ENCODE measurements at places on chromosomes 7 and 10. TPM values are rescaled to one million over a fixed set of nuclear protein-coding genes. Genes with fewer than 3 reads are reported as not detected.

CCL24 gene
- not detected for total RNA-seq

PLCE1 gene
- total RNA-seq = 5.9 TPM

CPVL gene
- total RNA-seq = 5.6 TPM

ZNF487 gene
- 2.3 TPM for total RNA-seq

SPRN gene
- not detected for total RNA-seq

GOLGA7B gene
- total RNA-seq = 0.29 TPM

RELN gene
- total RNA-seq = 0.02 TPM

DNA sequence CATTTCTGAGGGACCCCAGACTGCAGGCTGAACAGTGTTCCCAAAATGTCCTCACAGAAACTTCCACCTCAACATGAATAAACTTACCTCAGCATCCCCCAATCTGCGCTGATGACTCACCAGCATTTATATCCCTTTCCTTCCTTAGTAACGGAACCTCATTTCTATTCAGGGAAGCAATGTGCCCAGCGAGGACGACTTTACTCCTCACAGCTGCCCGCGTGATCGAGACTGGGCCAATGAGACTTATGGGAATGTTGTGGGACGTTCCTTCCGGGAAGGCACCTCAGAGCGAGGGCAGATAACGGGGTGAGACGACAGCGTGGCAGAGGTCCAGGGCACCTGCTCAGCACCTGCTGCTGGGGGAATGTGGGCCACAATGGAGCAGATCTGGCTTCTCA lies 73.1 kb upstream of the CAMK2B start:
- peak; percentile 71 for DNase-seq

- peak; percentile 73 for DNase-seq
These were observed 17.7 kb downstream of the CCL24 start for GRCh38 chr7:75795831-75796285.

DNA sequence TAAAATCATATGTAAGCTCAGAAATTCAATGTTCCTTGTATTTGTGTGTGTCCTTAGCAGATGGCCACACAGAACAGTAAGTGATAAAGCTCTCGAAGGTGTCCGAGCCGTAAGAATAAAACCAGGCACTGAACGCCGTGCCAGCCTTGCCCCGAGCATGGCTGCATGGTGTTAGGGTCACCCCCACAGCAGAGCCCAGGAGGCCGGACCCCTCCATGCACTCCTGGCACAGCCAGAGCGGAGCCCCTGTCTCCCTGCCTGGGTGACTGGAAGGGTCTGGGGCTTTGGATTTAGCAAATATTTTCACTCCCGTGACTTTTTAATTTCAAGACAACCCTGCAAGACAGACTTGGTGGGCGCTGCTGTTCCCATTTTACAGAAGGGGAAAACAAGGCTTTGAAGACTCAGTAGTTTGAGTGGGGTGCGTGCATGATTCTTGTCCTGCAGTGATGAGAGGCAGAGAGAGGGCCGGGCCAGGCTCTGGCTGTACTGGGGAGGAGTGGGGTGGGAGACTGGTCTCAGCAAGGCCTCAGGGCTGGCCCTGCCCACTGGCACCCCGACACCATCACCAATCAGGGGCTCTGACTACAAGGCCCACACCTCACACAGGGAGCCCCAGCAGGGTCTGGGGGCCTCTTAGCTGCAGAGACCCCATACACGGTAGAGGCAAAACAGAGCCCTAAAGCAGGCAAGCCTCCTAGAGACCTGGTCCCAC lies 39.4 kb downstream of the VIPR2 start:
- DNase-seq = no peak

DNA sequence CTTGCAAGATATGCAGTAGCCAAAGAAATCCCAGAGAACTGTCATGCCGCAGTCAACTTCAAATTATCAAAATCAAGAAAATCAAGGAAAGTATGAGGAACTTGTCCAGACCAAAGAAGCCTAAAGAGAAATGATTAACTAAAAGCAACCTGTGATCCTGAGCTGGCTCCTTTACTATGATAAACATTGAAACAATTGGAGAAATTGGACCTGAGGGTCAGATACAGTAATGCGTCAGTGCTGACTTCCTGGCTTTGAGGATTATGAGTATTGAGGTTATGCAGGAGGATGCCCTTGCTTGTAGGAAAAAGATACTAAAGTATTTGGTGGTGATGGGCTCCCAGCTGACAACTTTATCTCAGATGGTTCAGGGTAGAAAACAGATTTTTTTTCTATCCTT lies 324.7 kb upstream of the AKR1E2 start:
- DNase-seq = no peak

DNA sequence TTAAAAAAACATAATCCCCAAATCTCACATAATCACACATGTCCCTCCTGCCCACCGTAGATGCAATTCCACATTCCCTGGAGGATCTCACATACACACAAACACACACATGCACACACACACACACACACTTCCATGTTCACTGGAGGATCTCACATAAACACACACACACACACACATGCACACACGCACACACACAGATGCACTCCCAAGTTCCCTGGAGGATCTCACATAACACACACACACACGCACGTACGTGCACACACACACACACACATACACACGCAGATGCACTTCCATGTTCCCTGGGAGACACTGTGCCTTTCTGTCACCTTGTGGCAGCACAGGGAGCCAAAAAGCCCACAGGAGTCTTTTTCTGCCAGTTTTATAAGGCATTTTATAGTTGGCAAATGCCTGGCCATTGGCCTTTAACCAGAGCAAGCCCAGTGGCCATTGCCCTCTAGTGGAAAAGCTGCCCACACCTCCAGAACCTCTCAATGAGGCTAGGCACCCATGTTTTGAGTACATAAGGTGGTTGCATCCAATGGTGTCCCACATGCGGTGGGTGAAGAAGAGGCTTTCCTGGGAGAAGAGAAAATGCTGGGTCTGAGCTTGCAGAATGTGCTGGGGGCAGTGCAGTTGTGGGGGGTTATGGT lies 115.4 kb upstream of the ACBD5 start:
- no peak for DNase-seq

- no peak for DNase-seq
These were observed 98.3 kb upstream of the KCNIP2 start for GRCh38 chr10:101941871-101942270.

DNA sequence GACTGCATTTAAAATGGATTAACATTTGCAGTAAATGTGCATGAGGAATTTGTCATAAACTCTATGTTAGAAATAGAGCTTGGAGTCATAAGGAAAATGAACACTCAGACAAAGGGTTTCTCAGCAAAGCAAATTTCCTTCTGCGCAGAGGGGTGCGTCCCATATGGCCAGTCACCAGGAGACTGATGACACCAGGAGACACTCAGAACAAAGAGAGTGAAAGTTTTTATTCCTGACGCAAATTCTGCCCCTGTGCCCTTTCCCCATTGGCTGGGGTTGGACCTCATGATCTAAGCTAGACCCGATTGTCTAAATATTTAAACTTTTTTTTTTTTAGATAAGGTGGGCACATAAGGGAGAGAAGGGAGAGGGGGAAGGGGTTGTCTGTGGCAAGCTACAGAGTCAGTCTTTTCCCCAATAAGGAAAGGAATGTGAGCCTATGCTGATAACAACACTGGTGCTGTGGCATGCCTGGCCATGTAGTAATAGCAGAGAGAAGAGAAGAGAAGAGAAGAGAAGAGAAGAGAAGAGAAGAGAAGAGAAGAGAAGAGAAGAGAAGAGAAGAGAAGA lies 202.0 kb downstream of the POM121L12 start:
- no peak for DNase-seq

GRCh38 chr10:14235566-14236195 lies 95.0 kb downstream of the FRMD4A start:
- DNase-seq = no peak

- no peak for DNase-seq
These were observed 68.9 kb downstream of the MYOF start for GRCh38 chr10:93413252-93413689.

DNA sequence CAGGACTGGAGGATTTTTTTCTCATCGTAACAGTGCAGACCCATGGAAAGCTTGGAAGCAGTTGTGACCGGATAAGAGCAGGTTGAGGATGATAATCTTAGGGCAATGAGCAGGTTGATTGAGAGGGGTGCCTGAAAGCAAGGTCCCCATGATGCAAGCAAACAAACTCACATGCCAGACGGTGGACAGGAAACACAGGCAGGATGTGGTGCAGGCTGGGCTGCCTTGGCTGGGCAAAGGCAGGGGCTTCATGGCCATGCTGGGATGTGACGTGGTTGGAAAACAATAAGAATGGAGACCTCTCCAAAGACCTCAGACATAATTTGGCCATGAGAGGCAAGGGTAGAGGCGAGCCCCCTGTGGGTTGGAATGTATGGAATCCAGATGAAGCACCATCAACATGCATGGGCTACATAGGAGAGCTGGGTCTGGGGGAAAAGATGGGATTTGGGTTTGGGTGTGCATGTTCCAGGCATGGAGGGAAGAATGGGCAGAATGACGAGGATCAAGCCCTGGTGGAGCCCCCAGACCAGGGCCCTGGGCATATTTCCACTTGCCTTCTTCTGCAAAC lies 58.3 kb downstream of the IKZF1 start:
- no peak for DNase-seq

GRCh38 chr7:132257253-132257652 lies 319.0 kb downstream of the PLXNA4 start:
- DNase-seq = no peak

DNA sequence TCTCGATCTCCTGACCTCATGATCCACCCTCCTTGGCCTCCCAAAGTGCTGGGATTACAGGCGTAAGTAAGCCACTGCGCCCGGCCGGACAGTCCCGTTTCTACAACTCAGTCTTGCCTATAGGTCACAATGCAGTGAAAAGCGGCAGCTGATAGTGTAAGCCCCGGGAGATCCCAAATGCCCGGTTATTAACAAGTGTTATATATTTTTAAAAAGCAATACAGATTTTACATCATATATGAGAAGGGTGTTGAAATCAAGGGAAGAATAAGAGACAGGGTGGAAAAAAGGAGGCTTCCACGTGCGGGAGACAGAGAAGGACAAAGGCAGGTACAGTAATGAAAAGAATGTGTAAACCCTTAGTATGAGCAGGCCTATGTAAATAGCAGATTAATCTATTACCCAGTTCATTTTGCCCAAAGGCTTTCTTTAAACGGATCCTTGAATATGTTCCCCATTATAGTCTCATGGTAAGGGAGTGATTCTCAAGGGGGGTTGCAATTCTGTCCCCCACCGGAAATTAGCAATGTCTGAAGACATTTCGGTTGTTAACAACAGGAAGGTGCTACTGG lies 170.8 kb downstream of the PDE1C start:
- DNase-seq = no peak

- DNase-seq = no peak
These were observed 62.3 kb downstream of the DLG5 start for GRCh38 chr10:77864151-77864851.

DNA sequence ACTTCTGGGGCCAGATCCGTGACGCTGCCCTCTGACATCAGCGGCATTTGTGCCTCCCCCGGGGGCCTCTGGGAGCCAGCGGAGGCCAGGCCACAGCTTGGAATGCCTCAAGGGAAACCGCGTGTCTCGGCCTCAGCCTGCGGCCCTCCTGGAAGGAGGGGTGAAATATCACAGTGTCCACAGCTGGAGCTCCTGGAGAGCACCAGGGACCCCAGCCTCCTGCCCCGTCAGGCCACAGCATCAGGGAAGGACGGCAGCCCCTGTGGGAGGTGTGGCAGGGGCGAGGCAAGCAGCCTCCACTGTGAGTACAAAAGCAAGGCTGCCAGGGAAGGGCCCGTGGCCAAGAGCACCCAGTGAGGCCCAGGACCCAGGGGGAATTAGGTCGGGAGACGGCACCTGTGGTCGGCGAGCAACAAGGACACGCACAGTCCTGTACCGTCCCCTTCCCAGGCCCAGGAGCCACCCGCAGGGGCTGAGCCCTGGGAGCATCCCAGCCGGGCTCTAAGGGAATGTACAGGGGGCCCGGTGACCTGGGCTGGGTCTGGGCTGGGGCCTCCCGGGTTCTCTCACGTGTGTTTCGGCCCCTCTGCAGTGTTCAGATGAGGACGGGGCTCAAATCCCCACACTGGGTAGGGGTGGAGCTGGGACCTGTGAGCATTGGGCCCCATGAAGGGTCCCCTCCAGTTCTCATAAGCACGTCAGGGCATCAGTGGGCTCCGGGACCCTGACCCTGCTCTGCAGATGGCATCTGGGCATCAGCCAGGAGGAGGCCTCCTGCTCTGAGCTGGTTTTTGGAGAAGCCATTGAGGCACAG lies 18.7 kb upstream of the KNDC1 start:
- no peak for DNase-seq
